ENCODE measurements at places on chromosomes 2 and 18.

DNA sequence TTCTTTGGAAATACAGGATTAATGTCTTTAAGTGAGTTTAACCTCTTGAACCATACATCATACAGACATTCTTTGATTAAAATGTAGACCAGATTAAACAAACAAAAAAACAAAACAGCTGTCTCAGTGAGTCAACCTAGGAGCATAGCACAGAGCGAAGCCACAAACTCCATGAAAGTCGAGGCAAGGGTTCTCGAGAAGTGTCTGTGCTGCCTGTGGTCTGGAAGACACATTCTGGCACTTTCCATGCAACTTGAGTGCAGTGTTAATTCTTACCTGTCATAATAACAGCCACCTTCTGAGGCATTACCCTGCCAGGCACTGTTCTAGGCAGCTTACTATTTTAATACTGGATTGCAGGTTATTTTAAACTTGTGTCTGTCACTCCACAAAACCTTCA lies 435.5 kb upstream of the MMADHC start:
- DNase-seq, result no peak

GRCh38 chr18:51290860-51291259 lies 93.4 kb upstream of the MEX3C start:
- no peak for DNase-seq

DNA sequence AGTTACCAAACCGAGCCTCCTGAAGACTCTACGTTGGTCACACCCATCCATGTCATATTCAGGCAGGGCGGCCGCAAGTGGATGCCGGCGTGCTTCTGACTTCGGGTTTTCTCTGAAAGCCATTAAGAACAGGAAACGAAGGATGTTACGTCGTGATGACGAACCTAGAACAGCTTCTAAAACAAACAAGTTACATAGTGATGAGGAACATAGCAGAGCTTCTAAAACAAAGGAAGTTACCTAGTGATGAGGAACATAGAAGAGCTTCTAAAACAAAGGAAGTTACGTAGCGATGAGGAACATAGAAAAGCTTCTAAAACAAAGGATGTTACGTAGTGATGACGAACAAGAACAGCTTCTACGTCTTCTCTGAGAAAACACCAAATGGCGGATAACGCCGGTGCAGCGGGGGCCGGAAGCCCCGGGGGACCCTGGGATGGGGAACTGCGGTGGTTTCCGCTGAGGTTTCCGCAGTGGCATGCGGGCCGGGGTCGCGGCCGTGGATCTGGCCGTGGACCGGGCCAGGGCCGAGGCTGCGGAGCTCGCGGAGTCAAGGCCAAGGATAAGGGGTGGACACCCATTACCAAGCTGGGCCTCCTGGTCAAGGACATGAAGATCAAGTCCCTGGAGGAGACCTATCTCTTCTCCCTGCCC lies 141.1 kb downstream of the SOCS6 start:
- DNase-seq, result no peak

- DNase-seq, result no peak
Measured at GRCh38 chr2:45452866-45453265, 158.2 kb downstream of the SRBD1 start.

DNA sequence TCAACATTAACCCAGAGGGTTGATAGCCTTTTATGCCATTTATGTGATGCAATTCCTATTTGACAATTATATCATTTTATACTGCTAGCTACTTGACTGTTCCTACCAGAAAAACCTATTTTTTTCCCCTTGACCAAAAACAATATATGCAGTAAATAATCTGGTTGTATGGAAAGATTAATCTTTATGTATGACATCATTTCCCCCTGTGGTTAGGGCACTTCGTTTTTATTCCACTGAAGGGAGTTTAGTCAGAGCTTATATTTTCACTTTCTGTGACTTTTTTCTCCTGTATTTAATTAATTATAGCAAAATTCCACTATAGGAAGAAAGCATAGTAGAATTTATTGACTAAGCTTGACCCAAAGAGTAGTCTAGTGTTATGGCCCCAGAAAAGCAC lies 107.6 kb downstream of the HAUS1 start:
- DNase-seq, result no peak

DNA sequence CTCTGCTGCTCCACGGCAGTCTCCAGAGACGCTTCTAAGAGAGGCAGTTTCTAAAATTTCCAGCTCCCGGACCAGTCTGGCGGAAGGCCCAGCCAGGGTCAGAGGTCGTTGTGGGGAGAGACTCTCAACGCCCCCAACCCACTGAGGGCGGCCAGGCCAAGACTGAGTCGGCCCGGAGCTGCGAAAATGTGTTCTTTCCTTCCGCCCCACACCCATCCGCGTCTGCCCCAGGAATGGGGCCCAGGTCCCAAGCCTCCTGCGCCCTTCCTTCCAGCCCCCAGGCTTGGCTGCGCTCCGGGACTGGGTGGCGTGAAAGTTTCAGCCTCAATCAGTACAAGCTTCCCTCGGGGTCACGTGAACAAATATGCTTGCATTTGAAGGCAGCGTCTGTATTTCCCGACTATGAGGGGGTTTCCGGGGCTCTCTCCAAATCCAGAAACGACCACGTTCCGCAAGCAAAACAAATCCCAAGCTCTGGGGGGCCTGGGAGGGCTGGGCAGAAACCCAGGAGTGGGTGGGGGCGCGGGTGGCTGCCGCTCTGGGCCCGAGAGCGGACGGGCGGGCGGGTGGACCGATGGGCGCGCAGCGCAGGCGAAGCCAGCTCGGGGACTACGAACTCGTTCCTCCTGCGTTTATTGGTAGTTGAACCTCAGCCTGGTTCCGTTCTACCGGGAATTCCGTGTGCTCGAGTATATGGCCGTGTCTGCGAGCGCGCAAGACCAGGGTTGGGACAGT lies 3.3 kb downstream of the HOXD3 start:
- DNase-seq, result no peak

DNA sequence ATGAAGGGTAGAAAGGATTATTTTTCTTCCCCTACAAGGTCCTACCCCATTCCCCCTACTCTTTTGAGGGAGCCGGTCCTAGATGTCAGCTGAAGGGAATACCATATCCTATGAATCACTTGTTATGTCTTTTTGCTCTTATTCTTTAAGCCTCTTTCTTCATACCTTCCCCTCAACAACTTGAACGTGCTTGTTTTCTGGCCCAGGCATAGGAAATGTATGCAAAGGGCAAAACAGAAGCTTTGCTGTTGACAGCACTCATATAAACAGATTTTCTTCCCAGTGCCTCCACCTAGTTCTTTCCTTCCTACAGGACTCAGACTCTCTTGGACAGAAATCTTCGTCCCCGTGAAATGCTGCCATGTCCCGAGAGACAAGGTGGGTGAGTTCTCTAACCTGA lies 64.6 kb downstream of the TMEM17 start:
- DNase-seq, result no peak

GRCh38 chr2:41000906-41001305 lies 549.0 kb upstream of the SLC8A1 start:
- DNase-seq, result no peak

DNA sequence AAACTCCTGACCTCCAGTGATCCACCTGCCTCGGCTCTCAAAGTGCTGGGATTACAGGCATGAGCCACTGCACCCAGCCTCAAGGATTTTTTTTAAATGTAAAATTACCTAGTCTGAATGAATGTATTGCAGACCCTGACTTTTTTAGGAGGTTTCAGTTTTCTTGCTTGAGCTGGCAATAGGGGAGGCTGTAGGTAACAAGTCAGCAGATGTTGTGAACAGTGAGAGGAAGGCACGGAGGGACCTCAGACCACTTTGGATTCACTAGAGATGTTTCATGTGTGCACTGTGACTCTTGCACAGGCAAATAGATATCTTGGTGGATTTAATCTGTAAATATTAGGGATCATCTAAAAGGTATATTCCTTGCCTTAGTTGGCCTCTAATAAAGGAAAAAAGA lies 6.4 kb downstream of the NDUFV2 start:
- DNase-seq, result no peak

GRCh38 chr2:70019096-70019495 lies 57.7 kb upstream of the ASPRV1 start:
- DNase-seq, result no peak

Data from GM18507 (cell line).